ENCODE measurements at places on chromosomes 4 and X.

DNA sequence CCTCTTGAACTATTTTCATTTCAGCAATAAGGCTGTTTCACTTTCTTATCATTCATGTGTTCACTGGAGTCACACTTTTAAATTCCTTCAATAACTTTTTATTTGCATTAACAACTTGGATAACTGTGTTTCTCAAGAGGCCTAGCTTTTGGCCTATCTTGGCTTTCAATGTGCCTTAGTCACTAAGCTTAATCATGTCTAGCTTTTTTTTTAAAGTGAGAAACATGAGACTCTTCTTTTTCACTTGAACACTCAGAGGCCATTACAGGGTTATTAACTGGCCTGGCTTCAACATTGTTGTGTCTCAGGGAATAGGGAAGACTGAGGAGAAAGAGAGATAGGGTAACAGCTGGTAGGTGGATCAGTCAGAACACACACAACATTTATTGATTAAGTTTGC, 64.0 kb upstream of the VCX2 start:
- DNase-seq: no peak

DNA sequence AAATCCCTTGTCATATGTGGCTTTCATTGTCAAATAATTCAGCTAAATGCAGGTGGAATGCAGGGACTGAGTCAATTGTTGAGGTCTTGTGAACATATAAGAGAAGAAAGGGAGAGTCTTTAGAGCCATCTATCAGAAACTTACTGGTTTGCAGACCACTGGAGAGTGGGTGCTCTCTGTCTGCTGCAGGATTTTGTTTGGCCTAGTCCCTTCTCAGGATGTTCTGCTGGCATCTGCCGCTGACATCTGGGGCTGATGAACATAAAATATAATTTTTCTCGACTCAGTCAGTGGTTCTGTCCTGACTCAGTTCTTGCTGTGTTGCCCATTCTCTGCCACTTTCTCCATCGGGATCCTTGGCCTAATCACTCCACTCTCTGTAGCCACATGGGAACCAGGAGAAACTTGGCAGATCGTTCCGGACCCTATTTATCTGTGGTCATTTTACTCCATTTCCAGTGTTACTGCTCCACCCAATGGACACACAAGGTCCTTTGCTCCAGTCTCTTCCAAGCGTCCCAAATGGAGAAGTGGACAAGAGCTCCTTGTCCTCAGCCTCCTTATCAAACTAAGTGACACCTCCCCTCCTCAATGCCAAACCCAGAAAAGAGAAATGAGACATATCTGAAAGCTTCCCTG, 436.2 kb downstream of the FAT4 start:
- DNase-seq: no peak

DNA sequence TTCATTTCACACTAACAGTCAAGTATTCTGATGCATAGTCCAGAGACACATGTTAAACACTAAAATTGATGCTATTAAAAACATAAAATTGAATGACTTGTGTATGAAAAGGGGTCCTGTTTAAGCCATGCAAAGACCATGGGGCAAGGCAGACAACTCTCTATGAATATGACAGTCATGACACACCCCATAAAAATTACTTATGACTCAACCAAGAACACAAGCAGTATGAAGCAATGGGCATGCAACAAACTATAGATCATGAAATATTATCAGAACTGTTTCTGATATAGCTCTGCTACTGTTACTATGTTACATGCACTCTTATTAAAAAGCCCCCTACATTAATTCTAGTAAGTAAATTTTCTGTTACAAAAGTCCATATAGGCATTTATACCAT, 57.5 kb upstream of the ZCCHC13 start:
- no peak for DNase-seq

DNA sequence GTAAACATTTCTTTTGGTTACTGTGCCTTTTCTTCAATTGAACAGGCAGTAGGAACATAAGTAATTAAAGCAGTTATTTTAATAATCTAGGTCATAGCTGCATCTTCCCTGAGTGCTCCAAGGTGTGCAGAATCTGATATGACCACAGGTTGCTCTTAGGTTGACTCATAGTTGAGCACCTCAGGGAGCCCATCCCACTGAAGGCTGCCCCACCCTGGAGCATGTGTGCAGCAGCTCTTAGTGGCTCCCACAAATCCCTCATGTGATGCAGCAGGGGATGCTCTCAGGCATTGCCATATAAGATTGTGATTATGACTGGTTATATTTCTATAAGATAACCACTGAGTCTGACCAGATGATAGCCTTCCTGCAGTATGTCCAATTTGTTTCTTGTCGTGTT, 72.3 kb downstream of the ZNF518B start:
- no peak for DNase-seq

GRCh38 chr4:13891544-13891939, 264.0 kb upstream of the BOD1L1 start:
- no peak for DNase-seq

GRCh38 chr4:657338-657833, 16.7 kb downstream of the ATP5ME start:
- no peak for DNase-seq

GRCh38 chr4:168139336-168139735, 47.0 kb downstream of the ANXA10 start:
- DNase-seq: no peak

- DNase-seq: no peak
Observed at GRCh38 chr4:112770114-112770513, 133.2 kb downstream of the LARP7 start.

- DNase-seq: no peak
Observed at GRCh38 chrX:32948130-32948529, 263.2 kb downstream of the DMD start.

GRCh38 chr4:170049766-170050165, 23.6 kb upstream of the MFAP3L start:
- no peak for DNase-seq

Measured in T-helper 1 cell (primary cell).